ENCODE measurements at places on chromosomes 13 and 19.

- DNase-seq: no peak
Measured at GRCh38 chr13:92313382-92313781, 913.2 kb upstream of the GPC6 start.

DNA sequence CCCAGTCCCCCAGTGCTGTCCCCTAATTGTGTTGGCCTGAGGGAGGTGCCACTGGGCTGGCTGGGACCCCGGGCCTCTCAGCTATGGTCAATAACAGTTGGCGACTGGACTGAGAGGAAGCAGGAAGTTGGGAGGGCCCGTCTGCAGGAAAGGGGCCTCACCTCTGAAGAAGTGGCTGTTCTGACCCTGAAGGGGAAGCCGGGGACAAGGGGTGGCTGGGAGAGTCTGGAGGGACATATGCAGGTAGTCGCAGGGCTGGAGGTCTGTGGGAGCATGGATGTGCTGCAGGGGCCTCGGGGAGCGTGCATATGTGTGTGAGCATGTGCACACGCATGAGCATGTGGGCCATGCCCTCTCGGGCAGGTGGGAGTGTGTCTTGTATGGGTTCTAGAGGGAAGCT, 5.9 kb downstream of the PKN1 start:
- no peak for DNase-seq

DNA sequence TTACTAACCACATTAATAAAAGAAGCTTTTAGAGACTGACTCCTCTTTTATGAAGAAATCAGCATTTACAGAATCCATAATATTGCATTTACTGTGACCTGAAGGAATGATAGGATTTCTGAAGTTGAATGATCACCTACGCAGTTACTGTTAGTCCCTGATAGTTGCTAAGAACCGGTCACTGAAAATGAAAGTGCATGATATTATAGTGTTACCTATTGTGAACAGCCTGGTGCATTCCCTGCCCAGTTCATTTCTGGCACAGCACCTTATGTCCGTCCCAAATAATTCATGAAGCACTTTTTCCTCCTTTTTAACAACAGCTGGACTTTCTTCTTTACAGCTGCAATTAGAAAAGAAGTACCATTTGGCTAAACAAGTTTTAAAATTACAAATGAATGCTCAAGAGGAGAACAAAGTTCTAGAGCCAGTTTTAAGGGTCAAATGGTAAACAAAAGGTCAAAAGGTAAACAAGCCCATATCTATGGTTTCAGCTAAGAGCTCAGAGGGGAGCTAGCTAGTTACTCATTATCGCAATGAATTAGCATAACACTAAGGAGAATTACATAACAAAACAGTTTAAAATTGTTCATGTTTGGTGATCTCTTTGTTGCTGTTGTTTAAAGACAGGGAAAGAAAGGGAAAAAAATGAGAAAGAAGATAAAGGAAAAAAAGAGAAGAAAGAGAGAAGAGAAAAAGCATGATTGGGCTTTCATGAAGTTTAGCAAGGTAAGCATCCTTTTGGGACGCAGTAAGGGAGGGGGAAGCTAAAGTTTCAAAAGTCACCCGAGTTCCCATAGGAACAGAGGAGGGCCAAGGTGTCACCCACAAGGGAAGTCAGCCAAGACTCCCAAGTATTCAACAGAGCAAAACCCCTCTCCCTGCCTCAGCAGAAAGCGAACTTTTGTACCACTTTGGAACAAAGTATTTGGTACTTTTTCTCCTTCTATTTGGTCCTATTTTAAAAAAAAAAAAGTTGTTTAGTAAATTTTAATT, 50.2 kb downstream of the FLT3 start:
- DNase-seq: no peak

DNA sequence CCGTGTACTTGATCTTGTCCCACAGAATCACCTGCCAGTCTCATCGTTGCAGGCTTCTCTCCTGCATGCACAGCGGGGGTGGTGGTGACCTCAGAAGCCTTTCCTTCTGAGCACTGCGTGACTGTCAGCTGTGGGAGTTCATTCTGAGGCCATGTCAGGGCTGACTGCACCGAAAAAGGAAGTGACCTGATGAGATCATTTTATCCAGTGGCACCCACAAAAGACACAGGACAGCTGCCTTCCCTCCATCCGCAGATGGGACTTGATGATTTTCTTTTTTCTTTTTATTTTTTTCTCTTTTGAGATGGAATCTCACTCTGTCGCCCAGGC, 89.7 kb downstream of the RAB20 start:
- DNase-seq: peak; percentile 59

- DNase-seq: peak; percentile 58
Measured at GRCh38 chr13:78595495-78596398, 7.6 kb downstream of the POU4F1 start.

GRCh38 chr13:58883405-58883804, 1251.9 kb downstream of the PCDH17 start:
- DNase-seq: no peak

GRCh38 chr13:114097212-114097892, 35.1 kb downstream of the RASA3 start:
- peak; percentile 4 for DNase-seq

GRCh38 chr19:43901395-43902390, 33.4 kb downstream of the ZNF45 start:
- DNase-seq: peak; percentile 82

DNA sequence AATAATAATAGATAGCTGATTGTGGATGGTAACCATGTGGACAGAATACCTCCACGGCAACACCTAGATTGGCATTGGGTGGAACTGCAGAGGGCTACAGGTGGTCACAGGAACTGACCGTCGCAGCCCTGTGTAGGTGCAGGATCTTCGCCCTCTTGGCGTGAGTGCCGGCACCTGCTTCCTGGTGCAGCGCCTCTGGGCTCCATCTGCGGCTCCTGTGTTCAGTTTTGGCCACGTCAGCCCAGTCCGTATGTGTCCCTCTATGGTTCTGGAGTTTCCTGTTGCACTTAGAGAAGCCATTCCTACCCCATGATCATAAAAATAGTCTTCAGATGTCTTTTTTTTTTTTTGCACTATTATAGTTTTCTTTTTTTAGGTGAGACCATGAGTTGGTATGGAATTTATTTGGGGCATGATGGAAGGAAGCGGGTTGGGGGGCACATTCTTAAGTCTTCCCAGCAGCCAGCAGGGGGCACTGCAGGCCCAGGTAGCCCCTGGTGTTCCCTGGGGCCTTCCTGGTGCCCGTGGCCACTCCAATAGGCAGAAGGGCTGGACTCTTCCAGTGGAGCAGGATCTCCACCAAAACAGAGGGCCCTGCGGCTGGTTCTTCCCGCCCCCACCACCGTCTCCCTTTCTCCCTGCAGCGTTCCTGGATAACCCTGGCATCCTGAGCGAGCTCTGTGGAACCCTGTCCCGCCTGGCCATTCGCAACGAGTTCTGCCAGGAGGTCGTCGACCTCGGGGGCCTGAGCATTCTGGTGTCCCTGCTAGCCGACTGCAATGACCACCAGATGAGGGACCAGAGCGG, 10.1 kb upstream of the SLC25A42 start:
- DNase-seq: peak; percentile 77

GRCh38 chr13:46748300-46748699, 48.7 kb downstream of the ESD start:
- DNase-seq: no peak

- no peak for DNase-seq
Measured at GRCh38 chr19:54560881-54561385, 12.7 kb upstream of the LILRA2 start.

- no peak for DNase-seq
Measured at GRCh38 chr19:7988307-7988706, 17.1 kb downstream of the ELAVL1 start.

- DNase-seq: peak; percentile 51
Measured at GRCh38 chr19:18289471-18290301, 8.3 kb upstream of the JUND start.

- no peak for DNase-seq
Measured at GRCh38 chr13:47372751-47373150, 475.9 kb upstream of the HTR2A start.

- no peak for DNase-seq
Measured at GRCh38 chr13:63307228-63307627, 1891.6 kb upstream of the PCDH20 start.

GRCh38 chr19:48678201-48678600, 5.4 kb upstream of the NTN5 start:
- no peak for DNase-seq

DNA sequence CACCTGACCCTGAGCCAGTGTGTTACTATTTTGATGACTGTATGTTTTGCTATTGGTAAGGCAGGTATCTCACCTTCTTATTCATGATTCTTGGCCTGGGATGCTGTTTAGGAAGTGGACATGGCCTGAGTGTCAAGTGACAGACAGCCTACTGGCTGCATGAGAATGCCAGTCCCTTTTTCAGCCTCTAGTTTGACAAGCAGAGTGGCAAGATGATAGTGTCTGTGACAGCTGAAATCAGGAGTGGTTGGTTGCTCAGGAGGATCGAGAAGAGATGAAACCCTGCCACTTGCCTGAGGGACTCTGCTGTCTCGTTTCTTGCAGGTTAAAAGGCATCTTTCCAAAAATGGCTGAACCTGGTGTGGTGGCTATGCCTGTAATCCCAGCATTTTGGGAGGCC, 7.1 kb upstream of the ELOF1 start:
- DNase-seq: no peak

GRCh38 chr19:4380254-4380727, 20.1 kb downstream of the SH3GL1 start:
- peak; percentile 77 for DNase-seq

DNA sequence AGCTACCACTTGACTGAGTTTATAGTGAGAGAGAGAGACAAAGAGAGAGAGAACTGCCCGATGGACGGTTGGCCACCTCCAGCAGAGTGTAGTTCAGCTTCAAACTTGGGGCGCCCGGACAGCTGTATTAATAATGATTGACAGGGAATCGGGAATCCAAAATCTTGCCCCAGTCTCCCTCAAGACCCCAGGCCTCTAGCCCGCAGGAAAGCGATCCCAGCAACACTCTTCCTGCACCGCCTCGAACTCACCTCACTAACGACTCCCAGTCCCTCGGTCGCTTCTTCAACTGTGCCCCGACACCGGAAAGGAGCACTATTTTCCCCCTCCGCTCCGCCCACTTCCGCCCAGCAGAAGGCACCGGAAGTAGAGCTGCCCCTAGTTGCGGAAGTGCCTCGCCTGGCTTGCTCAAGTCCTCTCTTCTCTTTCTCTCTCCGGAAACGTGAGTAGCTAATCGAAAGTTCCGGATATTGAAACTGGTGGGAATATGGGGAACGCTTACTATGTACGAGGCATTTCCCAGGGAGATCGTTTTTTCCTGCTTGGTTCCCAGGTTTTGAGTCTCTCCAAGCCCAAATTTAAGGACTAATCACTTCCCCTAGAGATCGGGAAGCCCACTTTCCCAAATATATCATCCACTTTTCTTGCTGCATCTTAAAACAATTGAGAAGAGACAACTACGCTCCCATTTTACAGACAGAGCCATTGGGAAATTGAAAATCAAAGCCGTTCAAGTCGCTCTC, at the start of gene NOSIP:
Gene NOSIP (minus strand): TSS at position 293 of the 743 bp plus-strand sequence. CDS start 19,865 bp downstream, outside the sequence.
- DNase-seq: peak; percentile 98

- DNase-seq: peak; percentile 26
Measured at GRCh38 chr19:49912965-49913685, 15.9 kb upstream of the ATF5 start.

DNA sequence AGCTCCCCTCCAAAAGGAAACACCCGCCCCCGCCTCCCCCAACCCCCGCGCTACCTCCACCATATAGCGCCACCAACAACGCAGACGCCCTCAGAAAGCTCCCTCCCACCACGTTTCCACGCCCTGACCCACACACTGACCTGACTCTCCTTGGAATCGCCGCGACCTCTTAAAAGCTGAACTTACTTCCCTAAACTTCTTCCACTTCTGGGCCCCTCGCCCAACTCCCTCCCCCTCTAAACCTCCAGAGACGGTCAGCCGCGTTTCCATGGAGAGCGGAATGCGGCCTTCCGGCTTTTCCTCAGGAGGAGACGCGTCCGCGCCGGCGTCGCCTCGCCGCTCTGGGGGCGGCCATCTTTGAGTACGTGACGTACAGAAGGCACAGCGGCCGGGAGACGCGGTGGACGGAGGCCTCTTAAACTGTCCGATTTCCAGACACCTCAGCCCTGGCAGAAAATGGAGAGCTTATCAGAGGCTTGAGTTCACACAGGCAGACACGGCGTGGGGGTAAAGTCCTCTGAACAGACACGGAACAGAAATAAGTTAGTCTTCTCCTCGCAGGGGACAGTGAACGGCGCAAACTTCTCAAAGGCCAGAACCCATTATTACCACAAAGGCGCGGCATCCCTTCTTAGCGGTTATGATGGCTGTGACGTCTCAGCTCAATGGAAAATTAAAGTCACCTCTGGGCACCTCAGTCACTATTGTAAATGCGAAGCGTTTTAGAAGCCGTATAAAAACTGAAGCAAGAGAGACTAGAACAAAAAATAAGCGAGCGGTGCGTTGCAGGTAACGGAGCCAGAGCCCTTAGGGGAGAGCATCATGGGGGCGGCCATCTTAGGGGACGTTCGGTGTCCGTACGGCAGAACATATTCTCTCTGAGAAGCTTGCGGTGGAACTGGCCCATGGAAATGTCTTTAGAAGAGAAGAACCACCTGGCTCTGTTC, at the start of gene ZNF432:
Gene ZNF432 (minus strand): TSS at position 284 of the 947 bp plus-strand sequence. CDS start 1,970 bp downstream, outside the sequence.
- DNase-seq: peak; percentile 88

- DNase-seq: no peak
Measured at GRCh38 chr13:113557013-113557412, 27.5 kb upstream of the TFDP1 start.

- peak; percentile 89 for DNase-seq
Measured at GRCh38 chr19:10260141-10260584, 8.1 kb downstream of the MRPL4 start.

- DNase-seq: no peak
Measured at GRCh38 chr13:44124352-44124751, 244.6 kb downstream of the LACC1 start.

GRCh38 chr13:99758460-99759162, 213.0 kb downstream of the ZIC5 start:
- no peak for DNase-seq

DNA sequence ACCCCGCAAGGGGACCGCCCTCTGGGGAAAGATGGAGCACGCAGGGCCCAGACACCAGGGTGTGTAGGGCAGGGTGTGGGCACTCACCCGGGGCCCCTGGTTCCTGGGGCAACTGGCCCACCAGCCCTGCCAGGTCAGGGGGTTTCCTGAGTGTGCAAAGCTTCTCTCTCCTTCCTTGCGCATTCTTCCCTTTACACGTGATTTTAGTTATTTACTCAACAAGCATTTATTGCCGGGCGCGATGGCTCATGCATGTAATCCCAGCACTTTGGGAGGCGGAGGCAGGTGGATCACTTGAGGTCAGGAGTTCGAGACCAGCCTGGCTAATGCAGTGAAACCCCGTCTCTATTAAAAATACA, 20.4 kb downstream of the PRR36 start:
- no peak for DNase-seq

DNA sequence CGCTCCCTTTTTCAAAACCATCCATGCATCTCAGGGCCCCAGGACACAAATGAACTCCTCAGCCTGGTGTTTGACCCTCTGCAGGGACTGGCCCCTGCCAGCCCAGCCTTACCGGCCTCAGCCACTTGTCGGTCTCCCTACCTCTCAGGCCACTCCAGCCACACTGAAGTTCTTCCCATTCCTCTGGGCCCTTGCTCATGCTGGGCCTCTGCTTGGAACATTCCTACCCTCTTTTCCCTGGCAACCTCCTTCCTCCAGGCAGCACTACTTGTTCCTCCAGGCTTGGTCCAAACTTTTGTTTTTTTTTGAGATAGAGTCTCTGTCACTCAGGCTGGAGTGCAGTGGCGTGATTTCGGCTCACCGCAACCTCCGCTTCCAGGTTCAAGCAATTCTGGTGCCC, 7.6 kb upstream of the EGLN2 start:
- no peak for DNase-seq

GRCh38 chr13:109971456-109972090, 185.2 kb upstream of the IRS2 start:
- no peak for DNase-seq
